ENCODE measurements at places on chromosomes 1 and 21. TPM values are rescaled to one million over a fixed set of nuclear protein-coding genes. Genes with fewer than 3 reads are reported as not detected.

The PWP2 gene
- total RNA-seq = 6.3 TPM

The SPRR3 gene
- not detected for total RNA-seq

The LCE1B gene
- not detected for total RNA-seq

The CRNN gene
- not detected for total RNA-seq

The PARS2 gene
- 3.2 TPM for total RNA-seq

GRCh38 chr21:39947031-39947430 lies 79.8 kb downstream of the PCP4 start:
- no peak for DNase-seq

DNA sequence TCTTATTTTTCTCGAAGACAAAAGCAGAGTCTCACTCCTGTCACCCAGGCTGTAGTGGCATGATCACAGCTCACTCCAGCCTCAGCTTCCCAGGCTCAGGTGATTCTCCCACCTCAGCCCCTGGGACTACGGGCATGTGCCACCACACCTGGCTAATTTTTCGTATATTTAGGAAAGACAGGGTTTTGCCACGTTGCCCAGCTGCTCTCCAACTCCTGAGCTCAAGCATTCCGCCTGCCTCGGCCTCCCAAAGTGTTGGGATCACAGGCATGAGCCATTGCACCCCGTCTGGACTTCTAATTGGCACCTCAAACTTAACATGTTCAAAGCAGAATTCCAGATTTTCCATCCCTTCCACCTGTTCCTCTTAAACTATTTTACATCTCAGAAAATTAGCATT lies 19.0 kb upstream of the LRRC8C start:
- DNase-seq = no peak

DNA sequence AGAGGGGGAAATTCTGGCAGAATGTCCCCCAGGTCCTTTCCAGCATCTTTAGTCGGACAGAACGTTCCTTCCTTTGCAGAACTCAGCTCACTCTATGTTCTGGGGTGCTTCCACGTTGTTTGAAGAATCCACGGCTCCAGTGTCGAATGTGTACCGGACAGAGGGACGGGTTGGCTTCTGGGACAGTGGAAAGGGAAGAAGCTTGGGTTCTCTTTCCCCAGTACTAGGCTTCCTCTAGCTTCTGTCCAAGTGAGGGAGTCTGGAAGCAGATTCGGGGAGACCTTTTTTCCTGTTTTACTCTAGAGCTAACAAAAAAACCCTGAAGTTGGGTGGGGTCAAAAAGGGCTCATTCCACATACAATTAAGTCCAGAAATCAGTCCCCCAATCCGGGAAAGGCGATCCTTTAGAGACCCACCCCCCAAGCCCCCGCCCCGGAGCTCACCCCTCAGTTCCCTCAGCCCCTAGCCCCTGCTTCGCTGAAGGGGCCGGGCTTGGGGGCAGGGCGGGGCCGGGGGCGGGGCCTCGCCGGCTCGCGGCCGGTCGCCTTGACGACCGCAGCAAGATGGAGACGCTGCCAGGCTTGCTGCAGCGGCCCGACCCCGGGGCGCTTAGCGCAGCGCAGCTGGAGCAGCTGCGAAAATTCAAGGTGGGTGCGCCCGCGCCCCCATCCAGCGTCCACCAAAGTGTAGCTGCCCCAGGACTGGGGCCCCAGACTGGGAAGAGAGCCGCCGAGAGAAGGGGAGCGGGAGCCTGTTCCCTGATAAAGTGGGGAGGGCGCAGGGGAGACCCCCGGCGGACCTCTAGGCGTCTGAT lies at the start of gene RIIAD1:
Gene RIIAD1 (plus strand): TSS at position 549 of the 814 bp plus-strand sequence. CDS start 15 bp downstream, at position 564.
- no peak for DNase-seq

DNA sequence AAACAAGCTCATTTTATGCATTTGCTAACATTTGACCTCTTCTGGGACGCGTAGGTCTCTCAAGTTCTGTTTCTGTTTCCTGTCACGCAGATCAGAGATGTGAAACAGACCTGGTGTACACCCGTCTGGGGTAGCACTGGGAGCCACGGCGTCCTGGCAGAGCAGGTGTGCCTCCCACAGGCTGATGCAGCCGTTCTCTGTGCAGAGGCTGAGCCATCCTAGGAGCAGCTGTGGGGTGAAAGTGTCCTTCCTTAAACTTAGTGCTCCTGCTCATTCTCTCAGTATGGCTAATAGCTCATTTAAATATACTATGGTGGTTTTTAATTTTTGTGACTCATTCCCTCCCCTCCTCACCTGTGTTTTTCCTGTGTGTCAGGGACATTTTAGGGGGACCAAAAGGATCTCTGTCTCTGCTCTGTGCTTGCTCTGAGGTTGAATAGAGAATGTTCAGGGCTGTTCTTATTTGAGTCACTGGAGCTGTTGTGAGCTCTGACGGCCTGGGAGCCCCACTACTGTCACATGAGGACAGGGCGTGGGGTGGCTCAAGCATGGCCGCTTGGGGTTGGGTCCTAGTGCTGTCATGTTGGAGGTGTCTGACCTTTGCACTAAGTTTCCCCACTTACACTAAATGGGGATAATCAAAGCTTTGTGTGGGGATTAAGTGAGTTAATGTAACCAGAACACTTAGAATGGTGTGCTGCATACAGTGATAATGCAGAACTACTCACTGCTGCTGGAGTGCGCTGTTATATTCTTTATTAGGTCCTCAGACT lies 43.0 kb downstream of the GALNT2 start:
- DNase-seq = no peak

DNA sequence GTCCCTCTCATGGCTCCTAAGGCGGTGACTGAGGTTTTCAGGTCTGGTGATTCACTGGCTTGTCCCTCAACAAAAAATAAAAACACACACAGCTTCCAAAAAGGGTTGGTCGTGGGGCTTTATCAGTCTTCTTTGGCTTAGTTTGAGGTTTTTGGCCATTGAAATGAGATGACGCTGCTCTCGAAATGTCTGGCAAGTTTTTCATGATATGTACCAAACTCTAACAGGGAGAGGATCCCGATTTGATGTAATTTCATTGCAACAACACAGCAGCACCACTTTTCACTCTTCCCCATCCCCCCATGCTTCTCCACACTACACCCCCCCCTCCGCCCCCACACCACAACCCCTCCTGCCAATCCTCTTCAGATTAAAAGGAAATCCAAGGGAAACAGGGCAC lies 187.1 kb upstream of the NFIA start:
- DNase-seq = no peak

GRCh38 chr21:37594472-37594951 lies 227.9 kb downstream of the DYRK1A start:
- no peak for DNase-seq

DNA sequence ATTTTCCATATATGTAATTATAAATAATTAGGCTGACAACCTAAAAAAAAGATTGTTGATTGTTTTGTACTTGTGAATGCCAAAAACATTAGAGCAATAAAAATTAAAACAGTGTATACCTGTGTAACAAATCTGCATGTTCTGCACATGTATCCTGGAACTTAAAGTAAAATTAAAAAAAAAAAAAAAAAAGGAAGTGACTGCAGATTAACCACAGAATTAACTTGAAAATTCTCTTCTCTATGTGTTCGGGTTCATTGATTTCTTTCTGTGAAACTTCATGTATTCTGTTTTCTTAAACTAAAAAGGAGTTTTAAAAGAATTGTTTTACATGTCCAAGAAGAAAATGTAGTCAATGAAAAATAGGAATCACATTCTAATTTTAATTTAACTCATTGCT lies 95.7 kb downstream of the FASLG start:
- no peak for DNase-seq

DNA sequence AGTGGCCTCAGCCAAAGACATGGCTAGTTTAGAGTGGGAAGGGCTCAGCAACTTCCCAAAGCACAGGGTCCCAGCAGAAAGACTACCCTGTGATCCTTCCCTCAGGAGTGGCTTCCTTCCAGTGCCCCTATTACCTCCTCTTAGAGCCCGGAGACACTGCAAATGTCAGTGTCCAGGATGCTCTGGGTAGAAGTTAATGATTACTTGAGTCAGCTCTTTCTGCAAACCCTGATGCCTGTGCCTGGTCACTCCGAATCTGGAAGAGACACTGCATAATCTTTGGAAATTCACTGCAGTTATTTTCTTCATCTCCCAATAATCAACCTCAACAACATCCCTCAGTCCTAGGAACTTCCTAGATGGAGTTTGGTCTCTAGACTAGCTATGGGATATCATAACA lies 27.2 kb upstream of the MGST3 start:
- no peak for DNase-seq

- DNase-seq = no peak
These were observed 19.6 kb downstream of the SYF2 start for GRCh38 chr1:25212725-25213124.

Data from pulmonary artery endothelial cell (primary cell).